ENCODE measurements at places on chromosomes 4 and X.

GRCh38 chr4:126023896-126024295, 709.1 kb downstream of the FAT4 start:
- DNase-seq: no peak

GRCh38 chr4:147492761-147493160, 11.9 kb downstream of the EDNRA start:
- no peak for DNase-seq

- no peak for DNase-seq
Observed at GRCh38 chr4:762211-763190, 56.9 kb downstream of the PCGF3 start.

DNA sequence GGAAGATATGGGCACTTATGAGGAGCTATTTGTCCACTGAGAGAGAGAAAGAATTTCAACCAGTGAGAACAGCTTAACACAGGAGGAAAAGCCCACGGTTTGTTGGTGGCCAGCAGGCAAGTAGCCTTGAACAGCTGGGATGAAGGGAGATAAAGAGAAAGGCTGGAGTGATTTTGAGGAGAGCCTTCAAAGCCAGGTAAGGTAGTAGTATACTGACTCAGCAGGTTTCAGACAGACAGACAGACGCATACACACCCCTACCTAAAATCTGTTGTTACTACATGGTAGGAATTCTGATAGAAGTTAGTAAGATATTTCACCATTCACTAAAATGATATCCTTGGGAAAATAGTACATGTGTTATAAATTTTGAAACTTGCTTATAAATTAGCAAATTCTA, 60.5 kb downstream of the SEC24D start:
- no peak for DNase-seq

- no peak for DNase-seq
Observed at GRCh38 chrX:41580423-41581064, 108.2 kb upstream of the GPR34 start.

GRCh38 chrX:154354516-154354915, 19.9 kb downstream of the FLNA start:
- no peak for DNase-seq

- no peak for DNase-seq
Observed at GRCh38 chrX:136766785-136767103, 14.0 kb downstream of the ARHGEF6 start.

- no peak for DNase-seq
Observed at GRCh38 chr4:185311113-185311888, 84.4 kb downstream of the LRP2BP start.

- no peak for DNase-seq
Observed at GRCh38 chr4:2063557-2064275, 4.6 kb downstream of the NAT8L start.

- DNase-seq: no peak
Observed at GRCh38 chr4:110310795-110311194, 112.4 kb upstream of the ELOVL6 start.

DNA sequence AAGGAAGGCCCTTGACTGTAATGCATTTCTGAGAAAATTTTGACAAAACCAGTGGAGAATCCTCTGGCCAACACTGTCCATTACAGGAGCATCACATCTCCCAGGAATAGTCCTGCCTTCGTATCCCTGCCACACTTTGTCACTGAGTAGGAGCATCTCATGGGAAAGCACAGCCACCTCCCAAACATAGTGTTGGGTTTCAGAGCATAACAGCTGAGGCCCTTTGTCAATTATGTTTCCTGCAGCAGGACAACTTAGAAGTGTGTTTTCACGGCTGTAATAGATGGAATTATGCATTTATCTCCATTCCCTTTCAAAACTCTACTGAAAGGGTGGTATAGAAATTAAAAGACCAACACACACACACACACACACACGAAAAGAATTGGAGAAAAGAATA, 91.1 kb upstream of the SMAD1 start:
- no peak for DNase-seq

GRCh38 chr4:507745-508512, 8.9 kb downstream of the PIGG start:
- no peak for DNase-seq

DNA sequence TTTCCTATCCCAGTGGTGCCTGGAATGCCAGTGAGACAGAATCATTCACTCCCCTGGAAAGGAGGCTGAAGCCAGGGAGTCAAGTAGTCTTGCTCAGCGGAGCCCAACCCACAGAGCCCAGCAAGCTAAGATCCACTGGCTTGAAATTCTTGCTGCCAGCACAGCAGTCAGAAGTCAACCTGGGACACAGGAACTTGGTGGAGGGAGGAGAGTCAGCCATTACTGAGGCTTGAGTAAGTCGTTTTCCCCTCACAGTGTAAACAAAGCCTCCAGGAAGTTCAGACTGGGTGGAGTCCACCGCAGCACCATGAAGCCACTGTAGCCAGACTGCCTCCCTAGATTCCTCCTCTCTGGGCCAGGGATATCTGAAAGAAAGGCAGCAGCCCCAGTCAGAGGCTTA, 283.2 kb upstream of the CPEB2 start:
- peak; percentile 8 for DNase-seq
